ENCODE measurements at places on chromosomes 16 and 17.

GRCh38 chr16:31474773-31475738, 3.1 kb downstream of the TGFB1I1 start:
- DNase-seq = no peak

- DNase-seq = no peak
Observed at GRCh38 chr16:72191551-72191950, 19.6 kb upstream of the PMFBP1 start.

DNA sequence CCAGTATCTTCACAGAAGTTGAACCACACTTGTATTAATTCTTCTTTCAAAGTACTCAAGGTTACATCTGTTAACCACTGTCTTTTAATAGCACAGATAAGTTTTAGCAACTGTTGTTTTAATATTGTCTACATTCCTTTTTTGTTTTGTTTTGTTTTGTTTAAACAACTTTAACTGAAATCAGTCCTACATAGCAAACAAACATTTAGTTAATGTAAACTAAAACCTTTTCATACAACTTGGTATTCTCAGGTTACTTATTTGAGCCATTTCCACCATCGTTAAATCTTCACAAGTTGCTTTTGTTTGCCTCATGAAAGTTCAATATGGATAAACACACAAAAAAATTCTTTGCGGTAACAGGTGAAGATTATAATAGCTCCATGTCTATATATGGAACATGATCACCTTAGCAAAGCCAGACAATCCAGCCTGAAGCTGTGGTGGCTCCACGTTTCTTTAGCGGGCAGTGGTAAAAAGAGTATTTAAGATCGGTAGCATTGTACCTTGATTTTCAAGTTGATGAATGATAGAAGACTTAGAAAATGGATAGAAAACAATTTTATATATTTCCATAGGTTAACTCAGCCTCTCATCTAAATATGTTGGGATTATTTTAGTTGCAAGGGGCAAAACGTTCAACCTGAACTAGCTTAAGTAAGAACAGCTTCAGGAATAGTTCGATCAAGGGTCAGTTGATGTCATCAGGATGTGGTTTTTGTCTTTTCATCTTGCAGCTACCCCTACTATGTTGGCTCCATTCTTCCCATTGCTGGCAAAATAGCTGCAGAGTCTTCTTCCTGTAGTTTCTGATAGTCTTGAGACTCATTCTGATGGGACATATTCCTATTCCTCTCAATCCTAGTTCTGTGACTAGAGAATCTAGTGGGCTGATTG, 182.8 kb downstream of the FTO start:
- DNase-seq = no peak

GRCh38 chr16:66367968-66368891, 1.7 kb downstream of the CDH5 start:
- no peak for DNase-seq

GRCh38 chr17:35804658-35805192, 4.6 kb upstream of the TAF15 start:
- no peak for DNase-seq

- no peak for DNase-seq
Observed at GRCh38 chr16:85735946-85736345, 14.9 kb downstream of the C16orf74 start.

DNA sequence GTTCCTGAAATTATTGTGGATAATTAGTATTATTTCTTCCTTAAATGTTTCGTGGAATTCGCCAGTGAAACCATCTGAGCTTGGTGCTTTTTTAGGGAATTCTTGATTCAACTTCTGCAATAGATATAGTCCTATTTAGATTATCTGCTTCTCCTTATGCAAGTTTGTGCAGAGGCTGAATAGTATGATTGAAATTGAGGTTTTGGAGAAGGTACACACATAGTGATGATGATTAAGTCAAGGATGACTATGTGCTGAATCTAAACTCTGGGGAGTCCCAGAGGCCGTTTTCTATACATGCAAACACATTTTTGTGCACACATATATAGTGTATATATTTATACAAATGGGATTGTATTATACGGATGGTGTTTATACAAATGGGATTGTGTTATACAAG, 5.2 kb upstream of the MYH4 start:
- DNase-seq = no peak
